Right ventricle myocardium inferior (tissue), 1 donor: ENCODE measurements at places on chromosomes 2 and 18.

DNA sequence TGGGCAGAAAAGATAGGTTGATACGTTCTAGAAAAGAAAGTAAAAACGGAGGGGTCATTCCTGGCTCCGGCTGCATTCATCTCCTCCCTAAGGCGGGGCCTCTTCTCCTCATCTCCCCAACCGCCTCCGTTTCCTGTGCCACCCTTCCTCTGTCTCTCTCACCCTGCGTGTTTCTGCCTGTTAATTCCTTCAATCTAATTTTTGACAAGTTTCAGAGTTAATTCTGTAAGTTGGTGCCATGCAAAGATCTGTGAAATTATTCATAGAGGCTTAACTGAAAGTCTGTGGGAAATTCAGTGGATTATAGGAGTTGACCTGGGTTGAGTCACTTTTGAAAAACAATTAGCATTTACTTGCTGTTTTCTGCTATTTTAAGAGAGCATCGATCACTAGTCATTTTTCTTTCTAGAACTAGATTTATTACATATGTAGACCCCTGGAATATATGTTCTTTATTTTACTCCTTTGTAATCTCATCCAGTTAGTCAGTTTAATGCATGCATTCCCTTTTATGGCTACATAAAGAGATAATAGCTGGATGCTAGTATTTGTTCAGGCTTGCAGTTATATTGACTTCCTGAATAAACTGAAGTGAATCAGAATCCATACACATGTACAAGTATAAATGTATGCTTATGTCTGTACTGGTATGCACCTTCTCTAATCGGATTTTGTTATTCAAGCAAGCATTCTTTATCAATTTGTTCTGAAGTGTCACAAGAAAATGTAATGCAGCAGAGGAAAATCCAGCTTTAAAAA, 91.1 kb downstream of the EML6 start:
- DNase-seq = no peak

- no peak for DNase-seq
Observed at GRCh38 chr2:24272907-24273306, 87.4 kb downstream of the ITSN2 start.

- DNase-seq = no peak
Observed at GRCh38 chr2:218282173-218282991, 9.9 kb downstream of the TMBIM1 start.

DNA sequence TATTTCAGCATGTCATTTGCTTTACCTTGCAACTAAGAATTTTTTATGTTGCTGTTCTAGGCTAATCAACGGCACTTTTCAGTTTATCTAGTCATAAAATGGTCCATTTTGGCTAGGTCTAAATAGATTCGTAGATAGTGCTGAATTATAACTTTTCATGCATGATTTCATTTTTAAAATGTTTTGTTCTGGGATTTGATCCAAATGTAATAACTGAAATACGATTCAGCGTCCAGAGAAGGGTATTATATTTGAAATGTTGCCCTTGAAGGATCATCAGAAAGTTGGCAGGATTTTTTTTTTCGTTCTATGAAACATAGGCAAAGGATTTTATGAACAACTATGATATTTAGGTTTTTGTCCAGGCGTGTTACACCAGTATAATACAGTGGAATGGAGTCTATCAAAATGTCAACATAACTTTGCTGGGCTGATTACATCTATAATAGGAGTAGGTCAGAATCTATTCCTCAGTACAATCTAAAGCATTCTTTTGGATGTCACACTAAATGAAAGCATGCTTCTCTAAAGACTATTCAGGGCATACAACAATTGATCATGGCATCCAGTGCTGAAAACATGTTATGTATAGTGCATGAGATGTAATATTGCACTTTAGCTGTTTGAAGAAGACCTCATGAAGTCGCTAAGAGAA, 24.8 kb downstream of the TTC27 start:
- no peak for DNase-seq

- DNase-seq = no peak
Observed at GRCh38 chr2:149261692-149262091, 68.7 kb upstream of the LYPD6 start.

- no peak for DNase-seq
Observed at GRCh38 chr2:112593736-112594135, 9.3 kb downstream of the CHCHD5 start.

GRCh38 chr2:220499225-220499624, 871.8 kb downstream of the SLC4A3 start:
- no peak for DNase-seq

DNA sequence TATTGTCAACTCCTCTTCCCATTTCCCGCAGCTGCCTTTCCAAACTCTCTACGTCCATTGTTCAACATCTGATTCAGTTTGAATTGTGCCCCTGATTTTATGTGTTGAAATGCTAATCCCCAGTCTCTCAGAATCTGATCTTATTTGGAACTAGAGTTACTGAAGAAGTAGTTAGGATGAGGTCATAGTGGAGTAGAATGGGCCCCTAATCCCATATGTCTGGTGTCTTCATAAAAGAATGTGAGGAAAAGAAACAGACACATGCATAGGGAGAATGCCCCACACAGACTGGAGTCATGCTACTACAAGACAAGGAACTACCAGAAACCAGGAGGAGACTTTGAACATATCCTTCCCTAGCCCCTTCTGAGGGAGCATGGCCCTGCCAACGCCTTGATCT, 99.2 kb downstream of the LRP1B start:
- no peak for DNase-seq

GRCh38 chr18:56986829-56987228, 160.1 kb upstream of the BOD1L2 start:
- no peak for DNase-seq

DNA sequence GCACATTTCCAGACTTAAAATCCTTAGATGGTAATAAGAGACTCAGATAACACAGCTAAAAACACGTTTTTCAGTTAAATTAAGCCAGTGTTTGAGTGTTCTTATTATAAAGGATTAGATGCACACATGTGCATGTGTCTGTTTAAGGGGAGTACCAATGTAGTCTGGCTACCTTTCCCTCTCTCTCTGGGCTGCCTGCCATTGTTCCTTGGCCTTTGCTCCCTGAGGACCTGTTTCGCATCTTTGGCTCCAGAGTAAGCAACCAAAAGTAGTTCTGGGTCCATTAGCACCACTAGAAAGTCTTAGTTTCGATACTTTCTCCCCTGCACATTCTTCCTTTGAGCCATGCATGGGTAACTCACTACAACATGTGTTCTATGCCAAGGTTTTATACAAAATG, 228.3 kb downstream of the TPGS2 start:
- DNase-seq = no peak

GRCh38 chr18:38198526-38198925, 632.9 kb upstream of the CELF4 start:
- no peak for DNase-seq

- DNase-seq = no peak
Observed at GRCh38 chr2:157509744-157510143, 65.9 kb upstream of the CYTIP start.

GRCh38 chr18:49052891-49053644, 102.3 kb upstream of the SMAD7 start:
- no peak for DNase-seq

DNA sequence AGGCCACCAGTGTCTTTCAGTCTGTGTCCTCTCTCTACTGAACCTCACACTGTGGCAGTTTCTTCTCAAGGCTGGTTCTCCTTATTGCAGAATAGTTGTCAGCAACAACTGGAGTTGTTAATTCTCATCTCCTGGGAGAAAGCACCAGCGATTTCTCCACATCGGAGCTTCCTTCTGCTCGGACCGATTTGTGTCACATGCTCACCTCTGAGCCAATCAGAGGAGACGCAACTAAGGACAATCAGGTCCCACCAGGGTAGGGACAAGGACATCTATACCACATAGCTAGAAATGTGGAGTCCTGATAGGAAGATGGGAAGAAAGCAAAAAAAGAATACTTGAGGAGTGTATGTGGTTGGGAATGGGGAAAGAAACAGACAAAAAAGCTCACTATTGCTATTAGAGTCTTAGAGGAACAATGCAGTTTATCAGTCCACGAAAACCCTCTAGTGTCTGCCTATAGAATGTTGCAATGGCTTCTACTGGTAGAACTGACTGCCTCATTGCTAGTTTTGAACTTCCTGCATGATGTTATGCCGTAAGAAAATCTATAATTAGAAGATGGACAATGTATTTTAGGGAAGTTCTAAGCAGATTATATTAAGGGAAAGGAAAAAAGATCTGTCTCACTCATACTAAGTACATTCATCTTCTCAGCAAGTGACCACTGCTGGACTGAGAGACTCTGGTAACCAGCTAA, 169.7 kb downstream of the CDCA7 start:
- no peak for DNase-seq

GRCh38 chr2:85472261-85472660, 53.7 kb downstream of the SH2D6 start:
- no peak for DNase-seq

GRCh38 chr18:47120428-47120827, 29.9 kb downstream of the HDHD2 start:
- no peak for DNase-seq

- no peak for DNase-seq
Observed at GRCh38 chr2:200619279-200619678, 33.5 kb downstream of the AOX1 start.

- DNase-seq = no peak
Observed at GRCh38 chr18:21327101-21327500, 85.1 kb downstream of the GREB1L start.

GRCh38 chr2:215685238-215685990, 249.5 kb upstream of the FN1 start:
- DNase-seq = no peak

DNA sequence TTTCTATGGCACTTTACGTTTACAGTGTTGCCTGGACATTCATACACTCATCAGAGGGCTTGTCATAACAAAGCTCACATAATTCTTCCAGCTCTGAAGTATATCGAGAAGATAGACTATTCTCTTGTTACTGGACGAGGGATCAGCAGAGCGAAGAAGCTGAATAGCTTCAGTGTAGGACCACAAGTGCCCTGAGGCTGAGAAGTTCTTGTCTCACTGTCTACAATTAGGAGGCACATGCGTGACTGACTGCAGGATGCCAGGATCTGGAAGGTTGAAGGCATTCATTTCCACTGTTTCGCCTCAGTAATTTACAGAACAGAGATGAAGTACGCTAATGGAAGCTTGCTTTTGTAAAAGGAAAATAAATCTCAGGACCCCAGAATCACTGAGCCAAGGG, 9.6 kb downstream of the SH3YL1 start:
- DNase-seq = no peak

GRCh38 chr2:158998551-158999248, 30.3 kb downstream of the TANC1 start:
- DNase-seq = no peak

- peak; percentile 80 for DNase-seq
Observed at GRCh38 chr2:235494716-235495372, 1.0 kb downstream of the AGAP1 start.

DNA sequence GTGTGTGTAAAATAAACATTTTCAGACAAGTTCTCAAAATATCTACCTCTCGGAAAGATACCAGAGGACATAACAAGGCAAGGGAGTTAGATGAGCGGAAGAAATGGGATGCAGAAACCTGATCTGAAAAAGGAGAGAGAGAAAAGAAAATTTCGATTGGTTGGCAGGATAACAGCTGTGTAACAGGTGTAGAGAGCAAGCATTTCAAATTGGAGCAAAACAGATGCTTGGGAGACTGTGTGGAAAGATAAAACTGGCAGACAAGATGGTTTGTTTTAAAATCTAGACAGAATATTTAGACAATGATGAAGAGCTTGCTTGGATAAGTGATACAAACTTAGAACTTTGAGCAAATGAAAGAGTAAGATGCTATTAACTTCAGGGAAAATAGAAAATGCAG, 20.2 kb downstream of the CHST9 start:
- no peak for DNase-seq

GRCh38 chr2:69464575-69464974, 27.3 kb upstream of the NFU1 start:
- DNase-seq = peak; percentile 70

- peak; percentile 9 for DNase-seq
Observed at GRCh38 chr18:46677611-46678010, 20.6 kb upstream of the LOXHD1 start.

DNA sequence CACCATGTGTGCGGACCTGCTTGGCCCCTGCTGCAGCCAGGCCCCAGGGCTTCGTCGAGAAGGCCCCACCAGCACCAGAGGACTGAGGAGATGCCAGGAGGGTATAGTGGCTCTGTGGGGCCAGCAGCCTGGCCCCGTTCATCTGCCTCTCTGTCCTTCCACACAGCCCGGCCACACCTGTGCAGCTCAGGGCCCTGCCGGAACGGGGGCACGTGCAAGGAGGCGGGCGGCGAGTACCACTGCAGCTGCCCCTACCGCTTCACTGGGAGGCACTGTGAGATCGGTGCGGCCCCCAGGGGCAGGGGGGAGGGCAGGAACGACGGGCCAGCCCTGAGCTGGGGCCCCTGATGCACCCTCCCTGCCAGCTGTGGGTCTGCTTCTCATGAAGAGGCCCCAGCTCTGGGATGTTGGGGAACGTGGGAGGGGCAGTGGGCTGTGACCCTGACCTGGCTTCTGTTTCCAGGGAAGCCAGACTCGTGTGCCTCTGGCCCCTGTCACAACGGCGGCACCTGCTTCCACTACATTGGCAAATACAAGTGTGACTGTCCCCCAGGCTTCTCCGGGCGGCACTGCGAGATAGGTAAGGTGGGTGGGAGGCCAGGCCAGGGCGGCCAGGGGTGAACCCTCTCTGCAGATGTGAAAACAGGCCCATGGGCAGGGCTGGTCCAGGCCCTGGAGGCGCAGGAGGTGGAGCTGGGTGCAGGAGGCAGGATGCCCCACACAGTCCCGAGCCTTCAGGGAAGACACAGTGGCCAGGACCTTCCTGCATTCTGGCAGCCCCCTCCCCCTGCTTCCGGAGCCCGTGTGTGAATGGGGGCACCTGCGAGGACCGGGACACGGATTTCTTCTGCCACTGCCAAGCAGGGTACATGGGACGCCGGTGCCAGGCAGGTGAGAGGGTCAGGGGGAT, 50.3 kb downstream of the MTERF4 start:
- peak; percentile 61 for DNase-seq

DNA sequence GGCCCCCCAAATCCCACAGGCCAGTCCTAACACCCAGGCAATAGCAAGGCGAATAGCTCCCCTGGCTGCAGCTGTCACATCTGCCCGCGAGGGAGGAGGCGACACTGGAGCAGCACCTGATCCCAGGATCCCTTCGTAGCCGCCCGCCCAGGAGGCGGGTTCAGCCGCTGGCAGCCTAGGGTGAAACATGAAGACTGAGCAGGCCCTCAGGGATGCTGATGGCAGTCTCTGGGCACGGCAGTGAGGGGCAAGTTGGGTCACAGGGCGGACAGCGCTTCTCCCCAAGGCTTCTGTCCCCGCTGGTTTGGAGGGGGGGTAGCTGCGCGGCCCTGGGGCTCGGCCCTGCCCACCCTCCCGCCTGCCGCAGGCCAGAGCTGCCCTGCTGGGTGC, 1.9 kb downstream of the DNMT3A start:
- peak; percentile 79 for DNase-seq

- peak; percentile 65 for DNase-seq
Observed at GRCh38 chr2:23803965-23804542, 122.9 kb downstream of the ATAD2B start.

GRCh38 chr2:1402064-1402463, 11.2 kb upstream of the TPO start:
- DNase-seq = no peak

DNA sequence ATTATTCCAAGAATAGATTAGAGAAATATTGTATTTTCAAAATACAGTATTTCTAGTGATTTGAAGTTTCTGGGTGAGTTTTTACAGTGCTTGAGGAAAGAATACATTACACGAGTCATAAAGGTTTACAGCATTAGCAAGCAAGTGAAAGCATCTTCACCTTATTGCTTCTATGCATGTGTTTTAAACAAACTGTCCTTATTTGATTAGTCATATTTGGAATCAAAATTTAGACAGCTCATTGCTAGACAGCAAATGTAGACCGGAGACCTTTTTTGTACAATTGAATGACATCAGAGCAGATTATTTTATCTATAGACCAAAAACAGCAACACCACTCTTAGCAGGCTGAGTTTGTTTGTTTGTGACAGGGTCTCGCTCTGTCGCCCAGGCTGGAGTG, 69.2 kb downstream of the FAM161A start:
- DNase-seq = no peak
